GM03348 (cell line): ENCODE measurements at places on chromosomes 7 and 10.

GRCh38 chr7:131223151-131223550 lies 104.5 kb upstream of the MKLN1 start:
- DNase-seq: no peak

DNA sequence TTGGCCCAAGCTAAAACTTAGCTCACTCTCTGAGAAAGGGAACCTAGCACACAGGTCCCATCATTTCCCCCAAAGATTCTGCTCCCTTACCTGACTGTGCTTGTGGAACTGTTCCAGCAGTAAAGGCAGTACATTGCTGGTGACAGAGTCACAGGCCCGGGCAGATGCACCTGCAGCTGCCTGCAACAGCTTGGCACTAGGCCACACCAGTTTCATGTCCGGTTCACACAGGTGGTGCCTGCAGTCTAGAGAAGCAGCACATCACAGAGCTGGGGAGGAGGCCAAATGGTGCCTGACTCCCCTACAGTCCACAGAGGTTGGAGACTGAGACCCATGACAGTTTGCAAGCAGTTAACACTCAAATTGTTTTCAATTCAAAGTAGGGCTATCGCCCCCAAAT lies 22.2 kb downstream of the ZDHHC16 start:
- DNase-seq: no peak

DNA sequence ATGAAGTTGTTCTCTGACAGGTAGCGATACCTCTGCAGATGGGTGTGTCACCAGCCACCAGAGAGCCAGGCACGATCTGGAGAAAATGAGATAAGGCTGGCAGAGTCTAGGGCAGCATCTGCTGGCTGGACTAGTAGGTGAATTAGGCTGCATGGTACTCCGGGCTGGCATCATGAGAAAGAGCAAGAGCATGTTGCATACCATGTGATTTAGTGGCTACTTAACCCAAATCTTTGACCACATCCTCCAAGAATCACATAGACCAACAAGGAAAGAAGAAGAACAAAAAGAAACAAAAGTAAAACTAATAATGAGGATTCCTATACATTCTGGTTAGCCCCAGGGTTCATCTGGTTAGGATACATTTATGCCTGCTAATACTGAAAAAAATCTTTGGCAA lies 23.4 kb upstream of the FAM170B start:
- DNase-seq: no peak

- no peak for DNase-seq
Measured at GRCh38 chr10:131701131-131701947, 199.5 kb upstream of the PPP2R2D start.

DNA sequence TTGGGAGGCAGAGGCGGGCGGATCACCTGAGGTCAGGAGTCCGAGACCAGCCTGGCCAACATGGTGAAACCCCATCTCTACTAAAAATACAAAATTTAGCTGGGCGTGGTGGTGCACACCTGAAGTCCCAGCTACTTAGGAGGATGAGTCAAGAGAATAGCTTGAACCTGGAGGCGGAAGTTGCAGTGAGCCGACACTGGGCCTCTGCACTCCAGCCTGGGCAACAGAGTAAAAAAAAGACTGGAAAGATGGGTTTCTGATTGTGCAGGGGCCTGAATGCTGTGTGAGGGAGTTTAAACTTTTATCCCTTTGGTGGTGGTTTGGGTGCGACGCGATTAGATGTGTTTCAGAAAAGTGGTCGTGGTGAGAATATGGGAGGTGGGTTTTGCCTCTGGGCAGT lies 1.8 kb downstream of the CHST12 start:
- no peak for DNase-seq

GRCh38 chr7:112129655-112130323 lies 76.4 kb downstream of the DOCK4 start:
- DNase-seq: no peak

- no peak for DNase-seq
Measured at GRCh38 chr10:77872151-77872946, 54.2 kb downstream of the DLG5 start.

- DNase-seq: no peak
Measured at GRCh38 chr7:129775695-129776361, 164.3 kb downstream of the NRF1 start.

GRCh38 chr10:15293862-15294842 lies 76.9 kb downstream of the FAM171A1 start:
- DNase-seq: peak; percentile 71

GRCh38 chr7:50306494-50307367 lies 2.2 kb downstream of the IKZF1 start:
- DNase-seq: no peak

DNA sequence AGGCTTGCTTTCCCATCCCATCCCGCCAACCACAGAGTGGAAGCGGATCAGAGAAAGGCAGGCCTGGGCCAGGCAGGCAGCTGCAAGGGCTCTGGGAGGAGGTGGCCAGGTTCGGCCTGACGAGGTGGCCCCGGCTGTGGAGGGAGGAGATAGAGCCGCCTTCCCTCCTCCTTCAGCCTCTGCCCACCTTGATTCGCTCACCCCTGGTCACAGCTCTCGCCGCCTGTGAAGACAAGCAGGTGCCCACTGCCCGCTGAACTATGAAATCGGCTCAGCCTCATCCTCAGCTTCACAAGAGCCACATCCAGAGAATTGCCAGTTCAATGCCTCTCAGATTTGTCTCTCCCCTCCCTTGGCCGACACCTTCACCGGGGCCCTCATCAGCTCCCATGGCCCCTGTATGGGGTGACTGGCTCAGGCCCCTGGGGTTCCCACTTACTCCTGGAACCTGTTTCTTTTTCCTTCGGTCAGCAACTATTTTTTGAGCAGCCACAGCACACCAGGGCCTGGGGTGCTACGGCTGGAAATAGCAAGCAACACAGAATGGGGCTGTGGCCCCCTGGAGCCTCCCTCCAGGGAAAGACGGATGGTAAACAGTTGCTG lies 80.0 kb upstream of the CHST15 start:
- no peak for DNase-seq

DNA sequence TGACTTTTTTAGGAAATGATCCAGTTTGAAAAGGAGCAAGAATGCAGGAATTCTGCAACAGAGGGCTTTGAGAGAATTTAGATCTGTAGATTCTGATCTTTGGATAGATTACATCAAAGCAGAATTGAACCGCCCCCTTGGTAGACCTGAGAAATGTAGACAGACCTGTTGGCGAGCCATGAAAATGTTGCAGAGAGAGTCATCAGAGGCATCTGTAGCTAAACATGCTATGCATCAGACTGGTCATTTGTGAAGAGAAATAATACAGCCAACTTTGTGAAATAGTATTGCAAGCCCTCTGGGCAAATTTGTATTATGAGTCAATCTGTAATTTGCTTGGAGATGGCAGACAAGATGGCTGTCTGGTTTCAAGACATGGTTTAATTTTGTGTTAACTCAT lies 4.3 kb upstream of the C1GALT1 start:
- DNase-seq: no peak

GRCh38 chr10:86311906-86312305 lies 54.7 kb downstream of the GRID1 start:
- DNase-seq: no peak

DNA sequence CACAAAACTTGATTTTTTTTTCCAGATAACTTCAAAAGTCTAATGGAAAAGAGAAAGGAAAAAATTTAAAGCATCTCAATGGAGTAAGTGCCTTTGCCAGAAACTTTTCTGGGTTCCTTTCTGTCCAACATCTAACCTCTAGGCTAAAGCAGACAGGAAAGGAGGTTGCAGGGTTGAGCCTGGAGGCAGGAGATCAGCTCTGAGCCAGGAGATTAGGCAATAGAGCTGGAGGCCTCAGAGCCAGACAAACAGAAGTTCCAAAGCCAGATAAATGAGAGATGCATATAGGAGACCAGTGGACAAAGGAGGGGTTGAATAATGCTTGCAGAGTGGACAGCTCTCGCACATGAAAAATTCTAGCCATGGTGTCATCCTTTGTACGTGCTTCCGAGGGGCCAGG lies 42.9 kb downstream of the CHN2 start:
- DNase-seq: no peak

- peak; percentile 25 for DNase-seq
Measured at GRCh38 chr7:106793015-106793975, 71.8 kb upstream of the PIK3CG start.

GRCh38 chr10:67779465-67780203 lies 58.4 kb downstream of the DNAJC12 start:
- DNase-seq: peak; percentile 78

DNA sequence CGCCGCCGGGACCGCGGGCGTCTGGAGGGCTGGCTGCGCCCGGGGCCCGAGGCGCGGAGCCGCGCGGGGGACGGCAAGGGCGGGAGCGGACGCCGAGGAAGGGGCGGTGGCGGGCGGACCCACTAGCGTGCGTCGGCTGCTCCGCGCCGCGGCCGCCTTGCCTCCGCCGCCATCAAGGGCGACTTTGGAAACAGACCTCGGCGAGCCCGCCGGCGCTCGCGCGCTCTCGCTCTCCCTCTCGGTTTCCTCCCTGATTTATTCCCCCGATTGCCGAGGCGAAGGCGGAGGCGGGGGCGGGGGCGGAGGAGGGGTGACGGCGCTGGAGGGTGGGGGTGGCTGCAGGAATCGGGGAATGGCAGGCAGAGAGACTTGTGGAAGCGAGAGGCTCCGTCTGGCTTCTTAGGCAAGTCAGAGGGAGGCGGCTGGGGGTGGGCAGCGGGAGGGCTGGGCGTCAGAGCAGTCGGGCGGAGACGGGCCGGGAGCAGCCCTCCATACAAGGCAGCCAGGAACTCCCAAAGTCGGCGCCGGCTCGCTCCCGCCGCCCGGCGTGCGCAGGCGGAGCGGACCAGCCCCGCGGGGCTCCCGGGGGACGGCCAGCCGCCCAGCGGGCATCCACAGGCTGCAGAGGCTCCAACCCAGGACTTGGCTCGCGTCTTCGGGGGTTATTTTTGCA lies at the start of gene CACNA2D1:
Gene CACNA2D1 (minus strand): TSS at position 231 of the 673 bp plus-strand sequence.
- DNase-seq: peak; percentile 94

DNA sequence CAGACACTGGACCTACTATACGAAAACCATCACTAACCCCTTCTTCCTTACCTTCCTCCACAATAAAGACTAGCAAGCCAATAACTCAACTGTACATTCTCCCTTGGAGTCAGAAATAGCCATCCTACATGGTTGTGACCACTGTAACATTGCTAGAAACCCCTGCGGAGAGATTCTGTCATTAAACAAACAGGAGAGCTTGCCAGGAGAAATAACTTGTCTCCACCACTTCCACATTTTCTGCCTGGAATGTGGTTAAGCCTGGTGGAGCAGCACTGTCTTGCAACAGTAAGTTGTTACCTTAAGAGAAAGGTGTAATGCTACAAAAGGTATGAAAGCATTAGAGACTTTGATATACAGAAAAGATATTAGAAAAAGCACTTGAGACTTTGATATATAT lies 45.8 kb downstream of the THSD7A start:
- DNase-seq: no peak

DNA sequence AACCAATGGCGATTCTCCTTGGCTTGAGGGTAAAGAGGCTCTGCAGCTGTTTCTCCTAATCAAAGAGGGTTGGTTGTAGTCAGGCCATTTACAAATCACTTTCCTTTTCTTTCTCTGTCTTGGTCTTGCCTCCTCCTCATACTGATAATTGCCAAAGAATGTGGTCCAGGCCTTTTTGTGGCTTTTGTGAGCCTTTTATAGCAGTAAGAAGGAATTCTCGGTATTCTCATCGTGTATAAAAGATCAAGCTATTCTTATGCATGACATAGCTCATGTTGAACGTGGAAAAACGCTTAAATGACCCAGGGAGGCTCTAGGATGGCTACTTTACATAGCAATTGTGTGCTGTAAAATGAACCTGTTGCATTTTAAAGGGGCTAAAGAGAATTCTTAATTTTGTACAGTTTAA lies 62.6 kb downstream of the RBM20 start:
- peak; percentile 87 for DNase-seq

DNA sequence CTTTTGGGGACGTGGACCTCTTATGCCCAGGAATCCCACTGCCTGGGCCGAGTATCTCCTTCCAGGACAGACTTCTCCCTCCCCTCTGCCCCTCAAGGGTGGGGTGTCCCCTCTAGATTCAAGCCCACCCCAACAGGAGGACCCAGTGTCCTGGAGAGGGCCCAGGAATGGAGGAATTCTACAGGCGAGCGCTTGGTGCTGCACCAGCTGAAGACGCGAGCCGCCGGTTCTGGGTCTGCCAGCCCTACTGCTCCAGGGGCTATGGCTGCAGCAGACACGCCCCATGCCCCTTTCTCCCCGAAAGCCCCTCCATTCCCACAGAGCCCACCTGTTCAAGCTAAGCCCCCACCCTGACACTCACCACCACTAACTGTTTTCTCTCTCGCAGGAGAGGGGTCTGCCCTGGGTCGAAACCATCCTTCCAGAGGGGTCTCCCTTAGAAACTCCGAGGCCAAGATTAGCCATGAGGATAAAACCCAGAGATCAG lies 8.6 kb downstream of the CRYGN start:
- DNase-seq: peak; percentile 4

DNA sequence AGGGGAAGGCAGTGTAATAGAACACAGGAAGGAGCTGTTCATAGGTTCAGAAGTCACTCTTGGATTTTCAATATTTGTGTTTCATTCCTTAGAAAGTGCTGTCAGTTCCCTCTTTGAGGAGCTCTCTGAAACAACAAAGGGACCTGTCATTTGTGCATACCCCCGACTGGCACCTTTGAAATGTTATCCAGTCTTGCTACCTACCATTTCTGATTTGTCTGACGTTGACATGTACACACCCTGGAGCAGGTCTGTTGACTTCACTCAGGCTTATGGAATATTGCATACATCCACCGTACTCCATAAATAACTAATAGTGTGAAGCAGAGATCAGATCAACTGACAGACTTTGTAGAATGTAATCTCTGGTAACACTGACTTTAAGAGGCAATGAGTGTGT lies 189.8 kb downstream of the DPP6 start:
- DNase-seq: no peak

GRCh38 chr7:99363286-99363685 lies 11.2 kb upstream of the ARPC1B start:
- DNase-seq: no peak

- DNase-seq: no peak
Measured at GRCh38 chr7:120997882-120998474, 9.5 kb downstream of the CPED1 start.

- peak; percentile 86 for DNase-seq
Measured at GRCh38 chr10:117442944-117443685, 67.9 kb upstream of the PDZD8 start.

- no peak for DNase-seq
Measured at GRCh38 chr7:141024668-141025067, 9.9 kb upstream of the MRPS33 start.

- DNase-seq: no peak
Measured at GRCh38 chr7:130899071-130899560, 165.1 kb upstream of the KLF14 start.

DNA sequence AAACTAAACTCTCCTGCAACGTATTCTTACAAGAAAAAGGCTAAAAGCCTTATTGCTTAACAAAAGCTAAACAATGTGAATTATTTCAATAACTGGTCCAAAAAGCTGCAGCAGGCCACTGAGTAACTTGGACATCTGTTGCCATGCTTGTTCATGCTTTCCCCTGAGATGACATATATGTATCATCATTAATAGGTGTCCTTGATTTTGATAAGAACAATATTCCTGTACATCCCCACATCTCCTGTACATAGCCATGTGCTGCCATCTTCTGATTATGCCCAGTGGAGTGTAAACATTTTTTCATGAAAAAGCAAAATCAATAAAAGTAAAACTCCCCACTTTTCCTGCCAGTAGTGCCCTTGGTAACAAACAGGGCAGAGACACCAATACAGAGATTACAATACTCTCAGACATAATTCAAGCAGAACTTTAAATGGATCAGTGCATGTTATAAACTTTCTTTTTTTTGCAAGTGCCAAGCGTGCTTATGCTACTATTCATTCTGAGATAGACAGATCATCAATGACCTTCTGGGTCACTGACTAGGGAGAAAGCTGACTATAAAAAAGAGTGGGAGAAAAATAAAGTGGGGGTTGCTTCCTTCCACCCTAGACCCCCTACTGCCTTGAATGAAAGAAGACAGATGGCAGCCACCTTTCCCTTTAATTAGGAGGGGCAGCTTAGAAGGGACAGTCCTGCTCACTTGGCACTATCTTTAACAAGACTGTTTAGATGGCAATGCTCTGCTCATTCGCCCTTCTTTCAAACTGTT lies 205.5 kb upstream of the KLF14 start:
- no peak for DNase-seq
